Left renal pelvis (tissue), 4 donors: ENCODE measurements at places on chromosomes 2 and 18. TPM values are rescaled to one million over a fixed set of nuclear protein-coding genes. Genes with fewer than 3 reads are reported as not detected.

The LRRC30 gene
- polyA plus RNA-seq, result 0.20 TPM

The ICOS gene
- not detected for polyA plus RNA-seq

The CD302 gene
- polyA plus RNA-seq, result 34.1 TPM

The NGEF gene
- polyA plus RNA-seq, result 3.5 TPM

The MC5R gene
- polyA plus RNA-seq, result 0.27 TPM

The ACMSD gene
- 30.5 TPM for polyA plus RNA-seq

The ZNF532 gene
- polyA plus RNA-seq, result 95.5 TPM

The SLC4A5 gene
- polyA plus RNA-seq, result 2.5 TPM

The THUMPD2 gene
- 21.6 TPM for polyA plus RNA-seq

The RAPGEF4 gene
- 13.0 TPM for polyA plus RNA-seq

The TDRD15 gene
- polyA plus RNA-seq, result not detected
